ENCODE measurements at places on chromosomes 1 and 21. TPM values are rescaled to one million over a fixed set of nuclear protein-coding genes. Genes with fewer than 3 reads are reported as not detected.

Gene ANKRD45
- 0.17 TPM for polyA plus RNA-seq

Gene ERVH48-1
- polyA plus RNA-seq, result not detected

Gene SPATA21
- not detected for polyA plus RNA-seq

Gene SPRR2G
- not detected for polyA plus RNA-seq

Gene CHIA
- not detected for polyA plus RNA-seq

Measured in AG04450 (cell line).